ENCODE measurements at places on chromosomes 1 and 21. TPM values are rescaled to one million over a fixed set of nuclear protein-coding genes. Genes with fewer than 3 reads are reported as not detected.

Gene OR2L3
- polyA plus RNA-seq: not detected

Gene RNF187
- polyA plus RNA-seq: 38.8 TPM

DNA sequence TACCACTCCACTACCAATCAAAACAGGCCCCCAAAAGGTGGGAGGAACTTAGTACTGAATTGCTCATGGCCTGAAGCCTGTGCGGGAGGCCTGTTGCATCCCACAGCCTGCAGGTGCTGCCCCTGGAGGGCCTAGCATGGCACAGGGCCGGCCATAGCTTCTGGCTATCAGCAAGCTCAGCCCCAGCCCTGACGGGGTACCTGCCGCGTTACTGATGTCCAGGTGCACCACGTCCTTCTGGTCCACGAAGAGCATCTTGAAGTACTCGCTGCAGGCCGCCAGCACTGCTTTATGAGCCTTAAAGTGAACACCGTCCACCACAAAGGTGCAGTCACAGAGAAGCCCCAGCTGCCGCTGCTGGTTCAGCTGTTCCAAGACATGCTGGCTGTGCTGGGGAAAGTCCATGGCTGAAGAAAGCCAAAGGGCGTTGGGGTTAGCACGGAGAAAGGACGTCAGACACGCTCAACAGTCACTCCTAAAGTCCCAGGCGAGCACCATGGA is 27.8 kb downstream of the ZBTB17 start:
- DNase-seq: no peak

GRCh38 chr1:66271216-66271903 is 262.6 kb upstream of the SGIP1 start:
- DNase-seq: peak; percentile 99

GRCh38 chr1:167708940-167709389 is 12.8 kb upstream of the MPZL1 start:
- no peak for DNase-seq

- DNase-seq: no peak
Measured at GRCh38 chr1:19015476-19015875, 59.0 kb upstream of the IFFO2 start.

DNA sequence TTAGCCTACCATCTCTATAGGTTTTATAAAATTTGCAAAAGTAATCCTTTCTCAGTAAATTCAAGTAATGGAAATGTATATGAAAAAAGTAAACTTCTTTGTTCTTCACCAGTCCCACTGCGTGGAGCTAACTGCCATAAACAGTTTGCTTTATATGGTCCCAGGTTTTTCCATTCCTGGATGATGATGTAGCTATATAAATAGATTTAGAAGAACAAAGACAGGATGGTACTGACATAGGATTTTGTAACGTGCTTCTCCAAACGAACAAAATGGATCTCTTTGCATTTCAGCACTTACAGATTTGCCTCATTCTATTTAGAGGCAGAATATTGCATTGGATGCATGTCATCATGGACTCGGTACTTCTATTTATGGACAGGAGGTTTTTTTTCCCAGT is 57.3 kb downstream of the SMYD2 start:
- no peak for DNase-seq

DNA sequence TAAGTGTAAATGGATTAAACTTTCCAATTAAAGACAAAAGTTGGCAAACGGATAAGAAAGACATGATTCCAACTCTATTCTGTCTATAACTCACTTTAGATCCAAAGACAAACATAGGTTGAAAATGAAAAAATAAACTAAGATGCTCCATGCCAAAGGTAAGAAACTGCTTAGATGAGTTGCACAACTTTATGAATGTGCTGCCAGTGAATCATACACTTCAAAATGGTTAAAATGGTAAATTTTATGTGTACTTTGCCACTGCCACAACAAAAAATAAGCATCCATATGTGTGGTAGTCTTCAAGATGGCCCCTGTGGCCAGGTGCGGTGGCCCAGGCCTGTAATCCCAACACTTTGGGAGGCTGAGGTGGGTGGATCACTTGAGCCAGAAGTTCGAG is 45.0 kb downstream of the NSL1 start:
- DNase-seq: peak; percentile 23

GRCh38 chr1:46583494-46583893 is 20.6 kb downstream of the MKNK1 start:
- DNase-seq: no peak

DNA sequence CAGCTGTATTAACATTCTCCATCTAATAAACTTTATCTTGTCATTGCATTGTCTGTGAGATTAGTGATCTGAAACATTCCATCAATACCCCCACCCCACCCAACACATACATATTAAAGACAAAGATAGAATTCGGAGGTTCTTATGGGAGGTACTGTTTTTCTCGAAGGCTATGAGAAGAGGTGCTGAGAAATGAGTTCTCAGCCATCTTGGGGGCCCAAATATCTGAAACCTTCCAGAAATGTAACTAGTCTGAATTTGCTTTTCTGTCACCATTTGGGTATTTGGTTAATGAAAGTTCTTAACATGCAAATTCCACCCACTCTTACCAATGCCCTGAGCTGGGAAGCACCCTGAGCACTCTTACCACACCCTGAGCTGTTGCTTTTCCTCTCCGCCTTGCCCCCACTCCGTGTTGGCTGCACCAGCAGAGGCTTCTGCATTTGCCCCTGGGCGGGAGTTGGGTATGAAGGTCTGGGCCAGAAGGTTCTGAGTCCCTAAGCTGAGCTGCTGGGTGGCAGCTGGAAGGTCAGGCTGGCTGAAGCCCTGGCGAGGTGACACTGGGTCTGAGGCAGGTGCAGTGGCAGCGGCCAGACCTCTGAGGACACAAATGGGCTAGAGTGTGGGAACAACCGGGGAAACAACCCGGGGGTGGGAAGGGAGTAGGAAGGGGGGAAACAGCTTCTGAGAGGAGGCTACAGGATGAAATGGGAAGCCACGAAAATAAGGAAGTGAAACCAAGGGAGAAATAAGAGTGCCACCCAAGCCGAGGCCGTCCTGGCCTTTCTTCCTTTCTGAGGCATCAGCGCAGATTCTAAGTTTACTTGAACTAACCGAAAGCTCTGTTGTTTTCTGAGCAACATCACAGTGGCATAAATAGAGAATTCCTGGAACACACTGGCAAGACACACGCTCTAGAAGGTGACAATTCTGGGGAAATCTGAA is 26.3 kb upstream of the IER5 start:
- peak; percentile 10 for DNase-seq

DNA sequence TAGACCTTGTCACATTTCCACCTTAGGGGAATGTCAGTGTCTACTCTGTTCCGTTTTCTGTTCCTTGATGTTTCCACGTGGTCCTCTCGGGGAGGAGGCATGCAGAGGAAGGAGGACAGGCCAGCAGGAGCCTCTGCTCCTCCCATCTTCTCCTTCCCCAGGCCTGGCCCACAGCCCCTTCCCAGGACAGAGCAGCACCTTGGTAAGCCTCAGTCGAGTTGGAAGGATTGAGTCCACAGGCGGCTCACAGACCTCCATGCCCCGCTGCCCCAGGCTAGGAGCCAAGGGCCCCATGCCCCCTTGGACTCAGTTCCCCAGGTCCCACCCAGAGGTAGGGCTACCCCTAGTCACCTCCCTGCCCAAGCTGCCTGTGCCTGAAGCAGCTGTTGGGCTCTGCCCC is 36.5 kb downstream of the IGSF21 start:
- DNase-seq: no peak

- peak; percentile 72 for DNase-seq
Measured at GRCh38 chr1:35264871-35265270, 3.6 kb upstream of the ZMYM4 start.

DNA sequence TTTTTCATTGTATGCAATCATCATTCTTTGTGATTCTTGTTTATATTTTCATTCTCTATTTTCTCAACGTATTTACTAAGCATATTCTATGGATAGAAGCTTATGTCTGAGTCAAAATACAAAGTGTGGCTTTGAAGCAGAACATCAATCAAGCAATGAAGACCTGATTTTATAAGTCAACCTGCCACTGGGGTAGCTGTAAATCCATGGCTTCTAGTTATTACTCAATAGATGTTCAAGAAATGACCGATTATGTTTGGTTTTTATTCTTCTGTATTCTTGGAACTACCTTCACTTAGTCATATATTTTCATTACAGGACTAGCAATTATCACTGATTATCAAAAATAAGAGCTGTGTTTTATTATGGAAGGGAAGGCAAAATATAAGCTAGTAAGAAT is 20.5 kb upstream of the PTGS2 start:
- no peak for DNase-seq

DNA sequence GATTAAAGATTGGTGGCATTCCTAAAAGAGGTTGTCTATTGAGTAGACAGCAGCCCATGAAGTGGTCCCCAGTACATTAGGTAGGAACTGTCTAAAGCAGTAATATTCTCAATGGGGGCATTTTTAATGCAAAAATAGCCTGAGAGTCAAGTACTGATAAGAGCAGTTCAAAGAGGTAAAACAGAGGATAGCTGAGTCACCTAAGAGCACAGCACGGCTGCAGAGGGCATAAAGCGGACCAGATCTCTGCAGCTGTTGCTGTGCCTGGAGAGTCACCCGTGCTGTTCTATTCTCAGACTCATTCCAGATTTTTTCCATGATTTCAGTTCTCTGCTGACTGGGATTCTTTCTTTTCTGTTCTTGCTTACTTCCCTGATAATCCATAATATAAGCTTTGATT is 313.2 kb downstream of the OLFM3 start:
- no peak for DNase-seq

GRCh38 chr1:200780545-200781369 is 42.1 kb downstream of the CAMSAP2 start:
- DNase-seq: peak; percentile 53

All from GM23248 (cell line).